Astrocyte of the cerebellum (primary cell): ENCODE measurements at places on chromosomes 6 and 20.

GRCh38 chr20:9025643-9026042, 43.2 kb upstream of the PLCB4 start:
- peak; percentile 33 for DNase-seq

DNA sequence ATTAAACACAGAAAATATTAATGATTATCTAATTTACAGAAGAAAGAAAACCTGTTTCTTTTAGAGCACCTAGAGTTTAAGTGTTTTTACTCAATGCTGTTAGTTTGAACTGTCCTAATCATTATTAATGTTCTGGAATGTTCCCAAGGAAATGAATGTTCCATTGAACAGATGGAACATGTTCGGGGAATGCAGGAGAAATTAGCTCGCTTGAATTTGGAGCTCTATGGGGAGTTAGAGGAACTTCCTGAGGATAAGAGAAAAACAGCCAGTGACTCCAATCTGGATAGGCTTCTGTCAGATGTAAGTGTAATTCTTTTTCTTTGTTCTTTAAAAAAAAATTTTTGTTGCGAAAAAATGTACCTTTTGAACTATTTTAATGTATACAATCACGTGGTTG, 10.8 kb upstream of the ECT2L start:
- DNase-seq = no peak

DNA sequence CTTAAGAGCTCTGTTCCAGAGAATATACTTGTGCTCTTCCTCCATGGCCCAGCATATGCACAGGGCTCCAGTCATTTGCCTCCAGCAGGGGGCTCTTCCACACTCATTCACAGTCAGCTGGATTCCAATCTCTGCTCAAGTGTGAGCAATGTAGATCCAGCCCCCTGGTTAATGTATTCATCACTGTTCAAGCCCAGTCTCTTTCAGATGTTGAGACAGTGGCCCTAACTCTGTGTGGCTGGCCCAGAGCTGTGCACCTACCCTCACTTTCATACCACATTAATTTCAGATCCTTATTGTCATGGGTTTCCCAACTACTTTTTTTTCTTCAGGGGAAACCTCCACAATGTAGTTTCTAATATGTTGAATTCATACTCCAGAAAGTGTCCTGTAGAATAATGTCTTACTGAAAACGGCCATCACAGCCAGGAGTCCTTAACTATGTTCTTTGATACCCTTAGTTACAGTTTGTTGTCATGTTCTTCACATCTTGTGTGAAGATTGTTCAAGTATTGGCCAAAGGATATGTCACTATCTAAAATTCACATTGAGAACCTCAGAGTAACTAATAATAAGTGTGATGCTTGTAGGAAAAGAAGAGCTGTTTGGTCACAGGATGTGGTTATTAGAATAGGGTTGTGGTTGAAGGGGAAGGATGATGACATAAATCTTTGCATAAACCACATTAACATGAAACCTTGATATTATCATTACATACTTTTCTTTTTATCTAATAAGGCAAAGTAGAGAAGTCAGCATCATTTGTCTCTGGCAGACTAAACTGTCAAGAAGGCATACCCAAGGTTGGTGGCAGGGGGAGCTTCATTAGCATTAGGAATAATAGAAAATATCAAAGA, 14.4 kb upstream of the HLA-DQA1 start:
- no peak for DNase-seq

- no peak for DNase-seq
Observed at GRCh38 chr20:15642676-15643075, 930.6 kb downstream of the KIF16B start.

- no peak for DNase-seq
Observed at GRCh38 chr6:1463275-1463674, 73.9 kb downstream of the FOXF2 start.

DNA sequence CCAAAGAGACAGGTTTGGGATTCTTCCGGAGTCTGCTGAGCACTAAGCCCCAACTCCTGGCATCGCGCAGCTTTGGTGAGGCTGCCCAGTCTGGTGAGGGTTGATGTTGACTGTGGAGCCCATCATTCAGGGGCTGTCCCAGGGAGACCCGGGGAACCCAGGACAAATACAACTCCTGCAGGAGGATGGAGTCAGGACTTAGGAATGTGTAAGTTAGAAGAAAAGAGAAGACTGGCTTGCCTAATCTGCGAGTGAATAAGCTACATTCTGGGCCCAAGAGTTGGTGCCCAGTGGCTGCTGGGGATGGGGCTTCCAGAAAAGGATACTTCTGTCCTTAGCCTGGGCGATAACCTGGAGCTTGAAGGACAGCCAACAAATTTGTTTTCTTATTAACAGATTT, 47.9 kb downstream of the STK35 start:
- no peak for DNase-seq

DNA sequence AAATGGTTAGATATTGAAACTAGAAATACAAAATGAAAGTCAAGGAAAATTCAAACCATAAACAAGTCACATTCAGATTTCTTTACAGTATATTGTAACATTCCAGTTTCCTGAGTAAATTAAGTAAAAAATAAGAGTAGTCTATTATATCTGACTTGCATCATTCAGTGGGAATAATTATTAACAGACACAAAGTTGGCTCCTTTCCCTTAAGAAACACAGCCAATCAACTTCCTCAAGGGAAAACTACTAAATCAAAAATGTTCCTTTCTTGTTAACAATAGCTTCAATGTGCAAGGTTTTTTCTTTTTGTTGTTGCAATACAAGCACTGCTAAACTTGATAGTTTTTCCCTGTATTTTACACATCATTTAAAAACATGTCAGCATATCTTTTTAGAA, 33.2 kb downstream of the DNAAF9 start:
- DNase-seq = no peak

DNA sequence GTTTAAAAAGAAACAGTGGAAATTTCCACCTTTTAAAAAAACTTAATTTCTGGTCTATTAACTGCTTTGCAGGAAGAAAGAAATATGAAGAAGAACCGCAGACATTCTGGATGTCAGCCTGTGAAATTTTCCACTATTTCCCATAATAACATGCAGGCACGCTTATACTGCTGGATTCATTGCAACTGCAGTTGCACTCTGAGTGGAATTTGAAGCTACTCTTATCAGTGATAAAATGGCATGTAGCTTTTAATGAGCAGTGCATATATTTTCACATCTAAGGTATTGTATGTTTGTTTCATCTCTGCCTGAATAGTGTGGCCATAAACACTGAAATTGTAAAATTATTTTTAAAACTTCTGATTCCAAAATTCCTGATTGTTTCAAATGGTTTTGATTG, 28.2 kb downstream of the NCOA3 start:
- no peak for DNase-seq

- DNase-seq = no peak
Observed at GRCh38 chr6:127266892-127267645, 405 bp downstream of the RNF146 start.

- no peak for DNase-seq
Observed at GRCh38 chr20:44253528-44253927, 6.4 kb downstream of the GDAP1L1 start.
